ENCODE measurements at places on chromosomes 6 and 20. TPM values are rescaled to one million over a fixed set of nuclear protein-coding genes. Genes with fewer than 3 reads are reported as not detected.

Gene SOX4
- 275 TPM for total RNA-seq

Gene RAB44
- total RNA-seq, result not detected

Gene USP49
- 15.5 TPM for total RNA-seq

Gene BPIFB1
- total RNA-seq, result not detected

Gene DSTN
- 268 TPM for total RNA-seq

Gene CCN6
- not detected for total RNA-seq

Gene LST1
- 6.0 TPM for total RNA-seq

Gene PYGB
- 100 TPM for total RNA-seq

Gene LY6G6D
- not detected for total RNA-seq

Gene RBPJL
- not detected for total RNA-seq

Gene ASIP
- not detected for total RNA-seq

Gene RAMACL
- 2.1 TPM for total RNA-seq

Gene CBLN4
- total RNA-seq, result 44.1 TPM

Gene STX11
- 1.4 TPM for total RNA-seq

Gene GJA1
- total RNA-seq, result 218 TPM

Gene DEFB132
- not detected for total RNA-seq

Gene AKAP12
- total RNA-seq, result 120 TPM

Gene JAG1
- total RNA-seq, result 42.0 TPM

Gene CTCFL
- total RNA-seq, result 0.23 TPM

Gene TGM3
- total RNA-seq, result 0.46 TPM

Gene KIAA0408
- total RNA-seq, result 105 TPM

Gene PGC
- not detected for total RNA-seq

Gene CST11
- not detected for total RNA-seq

Gene PACRG
- 24.0 TPM for total RNA-seq

Gene PPARD
- total RNA-seq, result 3.5 TPM

Gene PCK1
- not detected for total RNA-seq

Gene TCP11
- 0.23 TPM for total RNA-seq

Gene PTGIS
- 11.1 TPM for total RNA-seq

Gene HBS1L
- total RNA-seq, result 101 TPM

Gene LSM2
- total RNA-seq, result 23.3 TPM

Gene FKBP1C
- 0.69 TPM for total RNA-seq

Gene RGS17
- total RNA-seq, result 81.2 TPM

Gene LAMP5
- 19.6 TPM for total RNA-seq

Gene DEFB125
- total RNA-seq, result not detected

Gene BCAS1
- total RNA-seq, result 11.8 TPM

Gene TDRD6
- 0.46 TPM for total RNA-seq

Gene OTOR
- total RNA-seq, result not detected

Gene KHDC1L
- total RNA-seq, result 0.69 TPM

Gene PRDM13
- 0.46 TPM for total RNA-seq

Gene RSPO4
- 0.92 TPM for total RNA-seq

Gene HTR1B
- total RNA-seq, result 9.2 TPM

Gene GPSM3
- 1.4 TPM for total RNA-seq

Gene TSBP1
- total RNA-seq, result not detected

Gene RRBP1
- 12.0 TPM for total RNA-seq

Gene OPRM1
- 56.7 TPM for total RNA-seq

Gene TUBE1
- total RNA-seq, result 45.2 TPM

Gene STMND1
- 0.92 TPM for total RNA-seq

Gene HCK
- 5.1 TPM for total RNA-seq

Gene EPHA7
- total RNA-seq, result 87.4 TPM

Gene DSP
- 6.2 TPM for total RNA-seq

Gene MAPK13
- 3.9 TPM for total RNA-seq

Gene TAF8
- total RNA-seq, result 9.2 TPM

Gene ECT2L
- 1.2 TPM for total RNA-seq
